Suppressor macrophage treated with lipopolysaccharide for 1 hour (primary cell): ENCODE measurements at places on chromosomes 13 and 19.

DNA sequence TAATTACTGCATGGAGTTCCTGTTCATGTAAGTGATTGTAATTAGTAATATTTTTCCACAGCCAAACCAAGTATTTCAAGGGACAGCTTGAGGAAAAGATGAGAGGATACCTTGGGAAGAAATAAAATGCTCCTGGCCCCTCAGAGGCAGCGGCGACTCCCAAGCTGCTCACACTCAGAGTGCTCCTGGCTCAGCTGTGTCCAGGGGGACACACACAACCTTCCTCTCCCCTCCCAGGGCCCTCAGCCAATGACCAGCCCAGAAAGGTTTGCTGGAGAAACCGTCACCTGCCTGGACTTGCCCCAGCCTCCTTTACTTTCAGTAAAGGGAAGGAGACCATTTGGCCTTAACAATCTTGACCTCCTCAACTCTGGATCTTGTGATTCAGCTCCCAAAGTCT, 51.1 kb downstream of the CRYL1 start:
- no peak for DNase-seq

DNA sequence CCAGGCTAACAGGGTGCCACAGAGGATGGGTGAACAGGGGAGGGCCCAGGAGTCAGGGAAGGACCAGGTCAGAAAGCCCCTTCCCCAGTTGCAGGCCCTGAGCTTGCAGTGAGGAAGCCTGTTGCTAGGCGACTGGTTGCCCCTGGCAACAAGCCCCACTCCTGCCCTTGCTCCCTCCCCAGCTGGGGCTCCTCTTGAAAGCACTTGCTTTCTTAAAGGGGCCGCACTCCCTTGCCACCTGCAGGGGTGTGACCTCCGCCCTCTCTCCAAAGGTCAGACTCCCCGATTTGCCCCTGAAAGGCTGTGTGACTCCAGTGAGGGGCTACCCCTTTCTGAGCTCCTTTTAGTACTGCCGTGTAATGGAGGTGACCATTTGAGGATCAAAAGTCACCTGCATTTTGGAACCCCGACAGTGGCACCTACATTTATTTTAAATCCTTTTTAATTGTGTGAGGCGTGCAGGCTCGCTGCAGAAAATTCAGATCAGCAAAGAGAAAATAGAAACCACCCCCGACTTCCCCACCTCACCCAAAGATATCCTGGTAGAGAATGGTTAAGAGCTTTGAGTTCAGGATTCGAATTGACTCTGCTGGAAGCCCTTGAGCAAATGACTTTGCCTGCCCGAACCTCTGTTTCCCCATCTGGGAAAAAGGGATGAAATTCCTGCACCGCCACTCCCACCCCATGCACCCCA, 4.8 kb downstream of the FCHO1 start:
- DNase-seq = no peak

GRCh38 chr19:13955662-13956364, 3.5 kb downstream of the DCAF15 start:
- no peak for DNase-seq

DNA sequence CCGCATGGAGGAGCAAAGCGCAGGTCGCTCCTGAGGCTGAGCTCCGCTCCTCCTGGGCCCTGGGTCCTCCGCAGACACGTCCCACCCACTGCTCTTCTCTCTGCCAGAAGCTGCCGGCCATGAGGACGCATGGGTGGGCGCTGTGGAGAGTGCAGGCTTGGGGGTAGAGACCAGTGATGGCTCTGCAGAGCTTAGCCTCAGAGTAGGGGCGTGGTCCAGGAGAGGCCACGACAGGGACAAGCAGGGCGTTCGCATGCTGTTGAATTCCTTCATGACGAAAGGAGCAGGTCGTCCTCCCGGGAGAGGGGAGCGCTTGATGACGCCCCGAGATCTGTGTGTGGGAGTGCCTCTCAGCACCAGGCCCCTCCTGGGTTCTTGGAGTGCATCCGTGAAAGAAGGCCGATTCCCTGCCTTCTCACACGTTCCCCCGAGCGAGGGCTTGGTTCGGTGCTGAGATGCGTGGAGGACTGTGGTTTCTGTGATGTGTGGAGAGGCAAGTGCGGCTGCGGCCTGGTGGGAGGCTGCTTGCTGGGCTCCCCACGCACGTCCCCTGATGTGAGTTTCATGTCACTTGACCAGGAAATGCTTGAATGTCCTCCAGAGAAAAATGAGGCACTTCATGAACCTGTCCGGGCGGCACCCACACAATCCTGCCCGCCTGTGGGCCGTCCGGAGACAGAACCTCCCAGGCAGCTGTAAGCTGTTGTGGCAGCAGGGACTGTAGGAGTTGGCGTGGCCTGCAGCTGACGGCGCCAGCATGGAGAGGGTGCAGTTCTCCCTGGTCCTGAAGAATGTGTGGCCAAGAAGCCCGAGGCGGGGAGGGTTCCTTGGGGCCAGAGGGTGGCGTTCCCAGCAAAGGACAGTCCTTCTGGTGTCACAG, 4.5 kb downstream of the SF3A2 start:
- DNase-seq = no peak

DNA sequence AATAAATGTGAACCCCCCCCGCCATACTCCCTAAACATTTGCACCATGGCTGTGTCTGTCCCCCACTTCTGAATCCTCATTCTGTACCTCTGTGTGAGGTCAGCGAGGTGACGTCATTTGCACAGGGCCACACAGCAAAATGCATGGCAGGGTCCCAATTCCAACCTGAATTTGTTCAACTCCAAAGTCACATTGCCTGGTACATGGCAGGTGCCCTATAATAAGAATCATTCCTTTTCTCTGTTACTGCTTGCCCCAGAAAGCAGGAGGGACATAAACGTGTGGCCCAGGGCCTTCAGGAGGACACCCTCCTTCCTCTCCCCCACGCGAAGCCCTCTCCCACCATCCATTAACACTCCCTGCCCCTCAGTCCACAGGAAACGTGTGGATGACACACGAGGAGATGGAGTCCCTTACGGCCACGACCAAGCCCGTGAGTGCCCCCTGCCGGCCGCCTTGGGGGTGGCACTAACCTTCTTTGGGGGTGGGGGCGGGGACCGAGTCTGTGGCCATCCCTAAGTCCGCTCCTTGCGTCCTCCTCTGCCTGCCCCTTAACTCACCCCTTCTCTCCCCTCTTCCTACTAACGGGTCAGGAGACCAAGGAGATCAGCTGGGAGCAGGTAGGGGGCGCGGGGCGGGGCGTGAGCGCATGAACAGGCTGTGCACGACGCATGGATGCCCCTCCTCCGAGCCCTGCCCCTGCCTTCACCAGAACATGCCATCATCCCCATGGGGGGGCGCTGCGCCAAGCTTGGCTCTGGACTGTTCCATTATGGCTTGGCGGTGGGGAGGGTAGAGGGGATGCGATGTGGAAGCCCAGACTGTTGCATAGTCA, 9.4 kb downstream of the HRC start:
- peak; percentile 82 for DNase-seq
